ENCODE measurements at places on chromosomes 12 and 14.
A peak's percentile ranks its signal among the peaks of the same experiment; 100 is the strongest.

DNA sequence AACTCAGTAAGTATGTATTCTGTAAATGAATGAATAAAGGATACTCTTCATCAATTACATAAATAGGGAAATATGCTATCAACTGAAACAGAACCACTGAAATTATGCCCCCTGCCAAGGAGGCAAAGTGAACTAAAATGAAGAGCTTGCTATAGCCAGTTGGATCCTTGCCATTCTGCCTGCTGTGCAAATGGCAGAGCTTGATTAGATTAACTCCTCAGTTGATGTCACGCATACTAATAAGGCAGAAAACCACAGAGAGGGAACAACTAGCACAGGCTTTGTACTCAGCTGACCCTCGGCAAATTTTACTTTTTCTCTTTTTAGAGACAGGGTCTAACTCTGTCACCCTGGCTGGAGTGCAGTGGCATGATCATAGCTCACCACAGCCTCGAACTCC lies 36.7 kb upstream of the FERMT2 start:
- DNase-seq: no peak

- DNase-seq: peak; percentile 31
Observed at GRCh38 chr12:8709124-8709830, 11.5 kb downstream of the RIMKLB start.

- no peak for DNase-seq
Observed at GRCh38 chr12:70354787-70355186, 11.3 kb upstream of the KCNMB4 start.

DNA sequence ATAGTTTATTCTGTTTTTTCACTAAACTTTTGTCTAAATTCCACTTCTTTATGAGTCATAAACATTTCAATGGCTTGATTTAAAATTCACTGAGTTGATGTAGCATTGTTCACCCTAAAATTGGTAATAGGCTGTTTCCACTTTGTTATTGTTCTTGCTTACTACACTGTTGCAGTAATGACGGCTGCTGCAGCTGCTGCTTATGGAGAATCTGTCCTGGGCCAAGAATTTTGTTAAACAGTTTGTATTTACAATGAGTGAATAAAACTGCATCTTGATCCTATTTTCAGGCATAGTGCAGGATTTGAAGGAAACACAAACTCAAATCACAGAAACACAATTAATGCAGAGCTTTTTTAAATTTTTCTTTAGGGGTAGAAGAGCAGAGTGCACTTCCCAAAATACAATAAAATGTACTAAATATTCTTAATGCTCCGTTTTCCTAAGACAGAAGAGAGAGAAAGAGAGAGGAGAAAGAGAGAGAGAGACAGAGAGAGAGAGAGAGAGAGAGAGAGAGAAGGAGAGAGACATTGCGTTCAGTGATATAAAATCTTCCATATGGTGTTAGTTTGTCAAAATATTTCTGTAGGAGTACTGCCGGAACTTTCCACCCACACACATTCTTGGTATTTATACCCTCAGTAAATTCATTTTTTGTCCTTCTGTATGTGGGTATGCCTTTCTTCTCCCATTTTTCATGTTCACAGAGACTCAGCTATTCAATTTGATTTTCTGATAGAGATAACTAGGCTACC lies 266.4 kb downstream of the LRFN5 start:
- DNase-seq: no peak

GRCh38 chr14:80323038-80323665 lies 111.8 kb upstream of the DIO2 start:
- DNase-seq: no peak

DNA sequence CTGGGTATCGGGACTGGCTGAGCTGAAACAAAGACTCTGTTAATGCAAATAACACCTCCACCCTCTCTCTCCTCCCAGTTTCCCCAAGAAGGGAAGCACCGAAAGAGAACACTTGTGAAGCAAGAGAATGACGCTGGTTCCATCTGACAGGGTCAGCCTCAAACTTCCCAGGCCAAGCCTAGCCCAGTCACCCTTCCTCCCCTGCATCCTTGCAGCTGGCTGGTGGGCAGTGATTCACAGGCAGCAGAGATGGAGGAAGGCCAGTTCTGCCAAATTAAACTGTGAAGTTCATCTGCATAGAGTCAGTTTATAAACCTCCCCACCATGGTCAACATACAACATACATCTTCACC lies 2.8 kb downstream of the LRRC74A start:
- DNase-seq: peak; percentile 74

DNA sequence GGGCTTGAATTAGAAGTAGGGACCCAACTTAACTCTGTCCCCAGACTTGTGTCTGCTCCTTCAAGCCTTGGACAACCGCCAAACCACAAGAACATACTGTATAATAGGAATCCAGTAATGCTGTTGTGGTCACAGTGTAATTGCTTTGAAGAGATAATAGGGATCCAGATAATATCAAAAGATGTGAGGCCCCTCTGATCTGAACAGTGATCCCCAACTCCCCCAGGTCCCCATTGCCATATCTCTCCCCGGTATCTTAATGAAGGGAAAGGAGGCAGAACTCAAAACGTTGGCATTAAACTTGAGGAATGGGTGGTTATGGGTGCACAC lies 8.5 kb upstream of the PLEKHH1 start:
- no peak for DNase-seq

- DNase-seq: no peak
Observed at GRCh38 chr12:111581434-111582132, 17.5 kb downstream of the ATXN2 start.

- peak; percentile 82 for DNase-seq
Observed at GRCh38 chr12:57235017-57235727, 5.7 kb downstream of the SHMT2 start.

- no peak for DNase-seq
Observed at GRCh38 chr12:67202678-67203012, 66.5 kb upstream of the CAND1 start.

- no peak for DNase-seq
Observed at GRCh38 chr12:52436000-52436827, 2.0 kb upstream of the KRT75 start.

DNA sequence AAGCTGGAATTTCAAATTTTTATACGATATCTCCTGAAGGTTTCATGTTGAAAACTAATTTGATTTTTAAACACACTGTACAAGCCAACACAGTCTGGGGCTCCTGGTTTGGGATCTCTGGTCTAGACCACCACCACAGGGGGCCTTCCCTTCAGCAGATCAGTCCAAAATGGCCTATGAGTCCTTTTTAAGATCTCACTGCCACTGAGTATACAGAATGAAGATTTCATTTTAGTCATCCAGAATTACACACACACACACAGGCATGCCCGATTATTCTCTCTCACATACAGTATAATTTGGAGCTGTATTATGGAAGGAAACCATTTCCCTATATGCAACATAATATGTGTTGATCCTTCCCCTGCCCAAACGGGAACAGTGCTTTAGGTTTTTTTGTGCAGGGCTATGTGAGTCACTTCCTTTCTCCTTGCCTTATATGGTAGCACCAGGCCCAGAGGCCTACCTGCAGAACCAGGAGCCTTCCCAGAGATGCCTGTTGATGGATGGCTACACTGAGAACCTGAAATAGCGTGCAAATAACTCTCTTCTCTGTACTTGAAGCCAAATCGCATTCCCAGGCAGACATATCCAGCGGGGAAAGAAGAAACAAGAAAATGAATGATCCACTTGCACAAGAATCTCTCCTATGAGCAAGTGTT lies 28.1 kb upstream of the WNK1 start:
- no peak for DNase-seq

GRCh38 chr12:63419154-63419553 lies 249.1 kb downstream of the DPY19L2 start:
- DNase-seq: no peak

- peak; percentile 72 for DNase-seq
Observed at GRCh38 chr12:124928095-124928911, 13.9 kb upstream of the UBC start.

- peak; percentile 44 for DNase-seq
Observed at GRCh38 chr12:79689477-79690141, 1.2 kb downstream of the PAWR start.

- no peak for DNase-seq
Observed at GRCh38 chr12:88307961-88308360, 165.9 kb downstream of the TMTC3 start.

GRCh38 chr12:110590806-110591326 lies 7.7 kb upstream of the PPTC7 start:
- no peak for DNase-seq

GRCh38 chr12:95548056-95548538 lies 3.2 kb downstream of the USP44 start:
- DNase-seq: no peak

DNA sequence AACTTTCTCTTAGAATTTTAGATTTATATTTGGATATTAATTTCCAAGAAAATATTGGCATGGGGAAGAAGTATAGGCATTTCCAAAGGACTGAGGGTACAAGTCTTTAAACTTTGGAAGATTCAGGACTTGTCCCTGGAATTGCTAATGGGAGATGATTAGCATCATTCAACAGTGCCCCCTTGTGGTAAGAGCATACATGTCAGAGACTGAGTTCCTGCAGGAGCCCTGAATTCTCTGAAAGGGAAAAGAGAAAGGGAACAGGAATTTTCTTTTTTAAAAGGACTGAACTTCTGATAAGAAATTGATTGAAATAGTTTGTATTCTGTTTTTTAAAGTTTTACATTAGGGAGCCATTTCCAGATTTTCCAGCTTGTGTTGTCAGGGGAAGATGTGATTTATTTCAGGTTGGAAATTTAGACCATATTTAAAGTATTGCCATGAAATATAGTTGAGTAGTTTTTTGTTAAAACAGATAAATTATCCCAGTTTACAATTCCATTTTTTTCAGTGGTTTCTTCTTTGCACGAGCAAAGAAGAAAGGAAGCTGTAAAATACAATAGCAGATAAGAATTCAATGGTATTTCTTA lies 44.0 kb upstream of the REP15 start:
- DNase-seq: no peak

GRCh38 chr12:13165617-13166041 lies 30.9 kb upstream of the EMP1 start:
- peak; percentile 83 for DNase-seq

DNA sequence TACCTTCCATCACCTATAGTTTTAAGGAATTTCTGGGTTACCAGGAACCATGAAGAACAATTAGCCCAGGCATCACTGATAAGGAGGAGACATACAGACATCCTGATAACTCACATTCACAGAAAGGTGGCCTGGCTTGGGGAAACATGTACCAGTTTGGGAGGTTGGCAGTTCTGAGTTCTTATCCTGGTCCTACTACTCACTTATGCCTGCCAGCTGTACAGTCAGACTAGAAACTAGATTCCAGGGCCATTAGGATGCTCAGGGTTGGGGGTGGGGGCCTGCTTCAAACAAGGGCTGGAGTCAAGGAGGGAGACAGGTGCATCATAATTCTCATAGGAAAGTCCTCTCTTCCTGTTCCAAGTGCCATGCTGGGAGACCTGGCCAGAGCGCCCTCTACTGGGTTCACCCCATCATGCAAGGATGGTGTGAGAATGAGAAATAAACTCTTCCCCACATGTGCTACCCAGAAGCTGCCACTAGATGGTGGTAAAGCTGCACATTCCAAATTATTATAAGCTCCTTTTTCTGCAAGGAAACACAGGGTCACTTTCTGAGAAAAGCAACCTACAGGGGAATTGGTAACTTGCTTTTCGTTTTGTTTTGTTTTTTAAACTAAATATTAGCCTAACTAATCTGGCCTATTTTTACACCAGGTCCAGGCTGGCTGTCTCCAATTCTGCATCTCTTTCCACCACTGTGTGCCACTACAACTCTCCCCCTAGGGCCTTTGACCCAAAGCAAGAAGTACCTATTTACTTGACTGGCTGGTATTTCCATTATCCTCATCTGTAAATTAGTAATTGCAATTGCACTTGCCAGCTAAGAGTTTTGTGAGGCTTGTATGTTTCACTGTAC lies 14.5 kb downstream of the OAS2 start:
- no peak for DNase-seq

DNA sequence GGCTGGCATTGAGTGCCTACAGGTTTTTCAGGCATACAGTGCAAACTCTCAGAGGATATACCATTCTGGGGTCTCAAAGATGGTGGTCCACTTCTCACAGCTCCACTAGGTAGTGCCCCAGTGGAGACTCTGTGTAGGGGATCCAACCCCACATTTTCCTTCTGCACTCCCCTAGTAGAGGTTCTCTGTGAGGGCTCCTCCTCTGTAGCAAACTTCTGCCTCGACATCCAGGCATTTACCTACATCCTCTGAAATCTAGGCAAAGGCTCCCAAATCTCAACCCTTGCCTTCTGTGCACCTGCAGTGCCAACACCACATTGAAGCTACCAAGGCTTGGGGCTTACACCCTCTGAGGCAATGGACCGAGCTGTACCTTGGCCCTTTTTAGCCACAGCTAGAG lies 179.2 kb downstream of the CCDC91 start:
- DNase-seq: no peak

DNA sequence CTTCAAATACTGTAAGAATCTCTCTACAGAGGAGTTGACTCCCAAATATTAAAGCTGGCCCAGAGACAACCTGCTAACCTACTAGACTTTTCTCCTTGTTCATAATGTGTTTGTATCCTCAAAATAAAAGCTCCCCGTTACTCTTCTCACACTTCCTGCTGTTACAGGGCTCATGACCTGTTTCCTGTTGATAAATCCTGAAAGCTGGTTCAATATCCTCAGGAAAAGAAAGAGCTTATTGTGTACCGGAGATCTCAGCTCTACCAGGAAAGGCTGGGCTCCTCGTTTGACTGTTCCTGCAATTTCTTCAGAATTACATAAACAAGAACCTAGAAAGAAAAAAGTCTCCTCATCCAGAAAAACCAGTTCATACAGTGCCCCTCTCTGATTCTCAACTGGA lies 30.8 kb downstream of the CLEC1A start:
- DNase-seq: no peak

GRCh38 chr12:12946686-12947355 lies 5.1 kb downstream of the GPRC5D start:
- DNase-seq: no peak

DNA sequence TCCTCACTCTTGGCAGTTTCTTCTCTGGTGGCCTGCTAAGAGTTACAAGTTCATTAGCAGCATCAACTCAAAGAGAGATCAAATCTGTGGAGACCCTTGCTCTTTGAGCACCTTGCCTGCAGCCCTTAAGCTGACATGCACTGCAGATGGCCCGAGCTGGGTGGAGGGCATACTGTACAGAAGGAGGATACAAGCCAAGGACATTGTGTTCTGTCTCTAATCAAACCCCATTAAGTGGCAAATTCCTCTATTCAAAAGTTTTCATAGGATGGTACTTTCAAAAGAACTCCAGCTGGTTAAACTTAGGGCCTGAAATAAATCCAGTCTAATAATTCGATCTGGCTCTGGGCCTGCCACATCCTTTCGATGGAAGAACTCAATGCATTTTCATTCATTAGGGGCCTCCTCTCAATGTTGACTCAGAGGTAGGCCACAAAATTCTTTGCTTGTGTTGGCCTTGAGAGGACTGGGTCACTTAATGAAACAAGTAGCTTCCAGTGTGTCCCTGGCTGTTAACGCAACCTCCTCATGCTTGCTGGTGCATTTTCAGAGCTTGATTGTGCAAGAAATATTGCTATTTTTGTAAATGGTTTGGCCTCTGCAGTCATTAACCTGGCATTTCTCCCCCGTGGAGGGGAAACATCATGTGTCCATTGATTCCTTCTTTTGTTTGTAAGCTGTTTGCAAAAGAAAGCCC lies 318.2 kb downstream of the NUAK1 start:
- peak; percentile 51 for DNase-seq

Measured in heart left ventricle (tissue), 16 donors.